ENCODE measurements at places on chromosomes 11 and 22. TPM values are rescaled to one million over a fixed set of nuclear protein-coding genes. Genes with fewer than 3 reads are reported as not detected.
A peak's percentile ranks its signal among the peaks of the same experiment; 100 is the strongest.

The RAB38 gene
- total RNA-seq: 3.9 TPM

DNA sequence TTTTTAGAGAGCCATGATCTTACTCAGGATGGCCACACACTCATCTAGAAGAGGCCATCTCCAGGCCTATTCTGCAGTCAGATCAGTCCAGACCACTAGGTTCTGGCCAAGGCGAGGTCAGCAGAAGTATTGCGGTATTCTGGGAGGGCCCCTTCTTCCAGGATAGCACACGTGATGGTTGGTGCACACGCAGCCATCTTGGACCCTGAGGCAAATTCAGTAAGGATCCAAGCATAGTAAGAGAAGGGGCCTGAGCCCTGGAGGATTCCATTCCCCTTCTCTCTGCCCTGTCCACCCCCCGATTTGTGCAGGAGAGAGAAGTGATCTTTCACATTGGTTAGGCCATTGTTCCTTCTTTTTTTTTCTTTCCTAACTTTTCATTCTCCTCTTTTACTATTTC is 957.9 kb downstream of the BRD1 start:
- no peak overlapping the region for H3K4me3 ChIP-seq
- no peaks in the 10 kb centered on the region for H3K36me3 ChIP-seq
- no peak for DNase-seq
- no peak overlapping the region for H3K27ac ChIP-seq
- H3K27me3 ChIP-seq: no peaks in the 10 kb centered on the region
- no peaks in the 10 kb centered on the region for H3K4me1 ChIP-seq

DNA sequence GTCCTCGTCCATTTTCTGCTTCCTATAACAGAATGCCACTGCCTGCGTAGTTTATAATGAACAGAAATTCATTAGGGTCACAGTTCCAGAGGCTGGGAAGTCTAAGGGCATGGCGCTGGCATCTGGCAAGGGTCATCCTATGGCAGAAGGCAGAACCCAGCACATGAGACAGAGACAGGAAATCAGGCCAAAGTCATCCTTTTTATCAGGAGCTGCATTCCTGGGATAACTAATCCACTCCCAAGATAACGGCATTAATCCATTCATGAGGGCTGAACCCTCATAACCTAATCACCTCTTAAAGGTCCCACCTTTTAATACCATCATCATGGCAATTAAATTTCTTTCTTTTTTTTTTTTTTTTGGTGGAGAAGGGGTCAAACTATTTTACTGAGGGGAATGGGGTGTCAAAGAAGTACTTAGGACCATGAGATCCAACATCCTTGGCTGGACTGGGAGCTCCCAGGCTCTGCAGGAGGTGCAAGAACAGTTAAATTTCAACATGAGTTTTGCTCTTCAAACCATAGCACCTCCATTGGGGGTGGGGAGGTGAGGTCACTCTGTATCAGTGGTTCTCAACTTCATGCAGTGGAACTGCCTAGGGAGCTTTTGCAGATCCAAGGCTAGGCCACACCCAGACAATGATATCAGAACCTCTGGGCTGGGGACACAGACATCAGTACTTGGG is 4.4 kb downstream of the TMEM109 start:
- H3K4me3 ChIP-seq: no peak overlapping the region
- no peak overlapping the region for H3K27ac ChIP-seq
- H3K27me3 ChIP-seq: no peaks in the 10 kb centered on the region
- no peak for DNase-seq
- H3K4me1 ChIP-seq: no peaks in the 10 kb centered on the region

DNA sequence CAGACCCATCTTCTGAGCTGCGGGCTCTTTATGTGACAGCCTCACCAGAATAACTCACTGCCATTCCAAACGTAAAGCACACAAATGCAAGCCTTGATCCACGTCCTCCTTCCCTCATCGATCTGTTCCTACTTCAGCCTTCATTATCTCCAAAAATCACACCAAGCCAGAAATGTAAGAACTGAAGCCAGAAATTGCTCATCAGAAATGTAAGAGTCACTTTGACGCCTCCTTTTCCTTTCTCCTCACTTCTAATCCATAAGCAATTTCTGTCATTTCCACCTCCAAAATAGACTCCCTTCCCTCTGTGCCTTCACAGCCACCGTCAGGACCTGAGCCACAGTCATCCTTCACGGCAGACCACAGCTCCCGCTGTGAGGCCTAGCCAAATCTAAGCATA is 387.3 kb upstream of the B3GAT1 start:
- no peak overlapping the region for H3K4me3 ChIP-seq
- H3K36me3 ChIP-seq: no peaks in the 10 kb centered on the region
- no peak overlapping the region for H3K27ac ChIP-seq
- H3K4me1 ChIP-seq: no peaks in the 10 kb centered on the region

- H3K27ac ChIP-seq: no peak overlapping the region
- H3K4me1 ChIP-seq: no peaks in the 10 kb centered on the region
- peak overlapping the region; percentile 23 for H3K4me3 ChIP-seq
- H3K36me3 ChIP-seq: no peaks in the 10 kb centered on the region
- no peaks in the 10 kb centered on the region for H3K27me3 ChIP-seq
- DNase-seq: peak; percentile 92
Observed at GRCh38 chr11:66289548-66290329, 796 bp upstream of the YIF1A start.

DNA sequence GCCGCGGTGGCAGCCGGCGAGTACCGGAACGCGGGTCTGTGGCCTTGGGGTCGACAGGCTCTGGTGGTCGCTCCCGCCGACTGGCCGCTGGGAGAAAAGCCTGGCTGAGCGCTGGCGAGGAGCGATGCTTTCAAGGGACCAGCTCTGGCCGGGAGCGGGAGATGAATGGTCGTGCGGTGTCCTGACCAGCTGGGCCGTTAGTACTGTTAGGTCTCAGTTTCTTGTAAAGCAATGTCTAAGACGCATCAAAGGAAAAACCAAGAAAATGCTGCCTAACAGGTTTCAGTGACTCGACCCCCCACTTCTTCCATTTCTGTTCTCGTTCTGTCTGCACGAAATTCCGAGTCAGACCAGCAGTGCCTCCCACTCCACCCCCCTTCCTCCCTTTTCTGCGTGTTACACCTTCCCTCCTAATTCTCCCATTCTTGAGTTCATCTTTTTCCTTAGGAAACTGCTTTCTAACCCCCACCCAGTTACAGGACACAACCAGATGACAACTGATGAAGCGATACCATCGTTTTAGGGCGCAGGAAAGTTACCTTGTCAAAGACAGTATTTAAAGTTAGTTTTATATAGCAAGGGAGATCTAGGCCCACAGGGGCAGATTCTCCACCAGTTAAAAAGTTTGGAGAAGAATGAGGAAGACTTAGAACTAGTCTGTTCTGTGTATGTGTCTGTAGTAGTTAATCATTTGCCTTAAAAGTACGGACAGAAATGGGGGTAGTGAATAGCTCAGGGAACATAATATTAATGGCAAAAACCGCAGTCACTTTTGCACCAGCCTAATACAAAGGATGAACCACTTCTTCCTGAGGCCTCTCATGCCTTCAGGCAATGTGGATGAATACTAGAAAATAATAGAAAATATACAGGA is 1.0 kb downstream of the CUL5 start:
- no peaks in the 10 kb centered on the region for H3K36me3 ChIP-seq
- no peaks in the 10 kb centered on the region for H3K4me1 ChIP-seq
- no peak for DNase-seq
- peak overlapping the region; percentile 58 for H3K4me3 ChIP-seq
